Stimulated activated CD8-positive, alpha-beta memory T cell treated with anti-CD3 and anti-CD28 coated beads, Interleukin-7, amount 100 ng/mL, for 24 hours (primary cell): ENCODE measurements at places on chromosomes 3 and 15.

DNA sequence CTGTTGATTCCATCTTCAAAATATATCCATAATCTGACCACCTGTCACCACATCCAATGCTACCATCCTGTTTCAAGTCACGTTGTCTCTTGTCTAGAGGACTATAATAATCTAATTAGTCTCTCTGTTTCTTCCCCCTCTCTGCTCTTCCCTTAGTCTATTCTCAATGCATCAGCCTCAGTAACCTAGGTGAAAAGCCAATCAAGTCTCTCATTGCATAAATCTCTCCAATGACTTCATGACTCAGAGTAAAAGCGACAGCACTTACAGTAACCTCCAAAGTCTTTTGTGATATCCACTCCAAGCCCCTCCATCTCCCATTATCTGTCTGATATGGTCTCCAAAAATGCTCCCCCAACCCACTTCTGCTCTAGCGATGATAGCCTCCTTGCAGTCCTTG lies 7.2 kb downstream of the UBA3 start:
- no peak for DNase-seq

DNA sequence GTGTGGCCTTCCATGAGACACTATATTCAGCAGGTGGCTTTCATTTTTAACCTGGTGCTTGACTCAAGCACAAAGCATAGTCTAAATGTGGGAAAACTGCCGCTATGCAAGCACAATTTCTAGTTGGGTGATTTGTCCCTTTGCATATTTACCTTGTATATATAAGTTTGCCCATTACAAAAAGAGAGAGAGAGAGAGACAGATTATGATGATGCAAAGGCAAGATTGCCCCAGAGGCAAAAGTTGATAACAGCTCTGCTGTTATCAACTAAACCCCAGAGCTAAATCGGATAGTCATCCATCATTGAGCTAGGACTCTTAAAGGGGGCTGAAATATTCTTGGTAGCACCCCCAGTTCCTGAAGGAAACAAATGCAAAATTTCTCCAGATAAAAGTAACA lies 141.5 kb downstream of the AQP9 start:
- no peak for DNase-seq

DNA sequence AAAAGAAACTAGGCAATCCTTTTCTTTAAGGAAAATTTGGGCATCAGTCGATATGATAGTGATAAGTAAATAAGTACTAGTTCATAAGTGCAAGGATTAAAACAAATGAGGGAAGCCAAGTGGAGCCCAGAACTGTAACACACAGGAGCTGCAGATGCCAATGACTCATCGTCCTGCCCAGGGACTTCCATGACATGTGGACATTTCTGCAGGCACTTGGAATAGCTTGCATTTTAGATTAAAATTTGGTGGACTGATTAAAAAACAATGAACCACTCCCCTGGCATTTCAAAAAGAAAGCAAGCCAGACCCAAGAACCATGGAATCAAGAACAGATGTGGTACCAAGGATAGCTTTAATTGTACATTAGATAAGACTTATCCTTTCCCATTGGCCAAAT lies 2.9 kb downstream of the SAMD7 start:
- DNase-seq, result no peak

- DNase-seq, result no peak
These were observed 1.7 kb upstream of the SLC25A38 start for GRCh38 chr3:39381432-39381831.

DNA sequence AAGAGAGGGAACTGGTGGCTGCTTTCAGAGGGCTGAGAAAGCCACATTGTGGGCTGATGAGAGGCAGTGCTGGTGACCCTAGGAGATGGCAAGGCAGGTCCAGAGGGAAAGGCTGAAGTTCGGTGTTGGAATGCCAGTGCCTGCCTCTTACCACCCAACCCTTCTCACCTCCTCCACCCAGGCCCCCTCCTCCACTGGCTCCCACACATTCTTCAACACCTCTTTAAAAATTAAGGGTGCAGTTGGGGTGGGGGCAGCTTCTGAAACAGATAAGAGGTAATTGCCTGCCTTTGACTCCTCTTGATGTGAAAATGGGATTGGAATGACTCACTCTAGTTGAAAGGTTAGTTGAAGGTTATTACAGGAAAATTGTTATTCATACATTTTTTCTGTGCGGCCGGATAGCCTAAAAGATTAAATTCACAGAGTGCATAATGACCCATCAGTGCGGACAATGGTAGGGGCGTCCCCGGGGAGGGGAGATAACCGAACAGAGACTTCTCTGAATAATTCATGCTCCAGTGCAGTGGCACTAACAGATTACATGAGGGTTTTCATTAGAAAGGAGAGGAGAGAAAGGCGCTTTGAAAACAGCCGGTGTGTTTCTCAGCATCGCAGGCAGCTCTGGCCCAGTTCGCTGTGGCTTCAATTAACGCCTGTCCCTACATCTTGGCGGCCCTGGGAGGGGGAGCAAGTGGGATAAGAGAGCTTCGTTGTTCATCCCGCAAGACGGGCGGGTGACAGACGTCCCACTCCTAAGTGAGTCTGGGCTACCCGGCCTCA lies 212.4 kb downstream of the TLE3 start:
- DNase-seq, result no peak
